Vagina (tissue), 2 donors: ENCODE measurements at places on chromosomes 3 and 15.

DNA sequence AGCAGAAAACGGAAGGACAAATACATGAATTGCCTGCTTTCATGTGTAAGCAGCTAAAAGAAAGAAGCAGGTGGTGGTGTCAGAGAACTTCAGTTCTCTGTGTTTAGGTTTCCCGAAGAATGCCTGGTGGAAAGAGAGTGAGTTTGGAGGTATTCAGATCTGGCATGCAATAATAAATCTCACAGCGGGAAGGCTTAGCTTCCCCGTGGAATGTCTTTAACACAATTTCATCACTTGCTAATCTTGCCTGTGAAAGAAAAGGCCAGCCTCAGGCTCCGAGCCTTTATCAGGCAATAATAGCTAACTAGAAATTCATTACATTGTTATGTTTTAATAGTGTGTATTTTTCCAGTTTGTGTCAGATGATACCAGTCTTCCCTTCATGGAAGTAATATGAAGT is 220.3 kb downstream of the PDZRN3 start:
- no peak overlapping the region for H3K4me3 ChIP-seq
- H3K4me1 ChIP-seq = peaks cover 60% of the 10 kb centered on the region
- no peaks in the 10 kb centered on the region for H3K27me3 ChIP-seq
- peak overlapping the region; percentile 78 for H3K27ac ChIP-seq
- no peaks in the 10 kb centered on the region for H3K36me3 ChIP-seq

DNA sequence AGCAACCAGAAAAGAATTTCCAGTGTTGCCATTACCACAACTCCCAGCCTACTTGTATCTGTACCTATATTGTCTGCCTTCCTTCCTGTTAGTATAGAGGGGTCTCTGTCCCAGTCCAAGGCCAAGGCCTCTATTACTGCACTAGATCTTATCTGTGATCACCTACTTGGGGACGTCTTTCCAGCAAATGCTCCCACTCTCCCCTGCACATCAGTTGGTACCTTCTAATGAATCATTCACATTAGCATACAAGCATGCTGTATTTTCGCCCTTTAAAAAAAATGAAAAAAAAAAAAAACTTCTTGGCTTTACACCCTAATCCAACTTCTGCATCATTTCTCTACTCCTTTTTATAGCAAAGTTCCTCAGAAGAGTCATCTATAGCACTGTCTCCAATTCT is 4.8 kb upstream of the AVEN start:
- no peaks in the 10 kb centered on the region for H3K36me3 ChIP-seq
- H3K27ac ChIP-seq = no peak overlapping the region
- no peaks in the 10 kb centered on the region for H3K27me3 ChIP-seq

- no peaks in the 10 kb centered on the region for H3K36me3 ChIP-seq
- no peak overlapping the region for H3K27ac ChIP-seq
- peaks cover 39% of the 10 kb centered on the region for H3K4me1 ChIP-seq
Observed at GRCh38 chr15:90550919-90551318, 21.2 kb downstream of the CRTC3 start.

GRCh38 chr15:77083381-77084160 is 12.7 kb upstream of the TSPAN3 start:
- DNase-seq = no peak
- H3K4me3 ChIP-seq = peak overlapping the region; percentile 31
- peaks cover 10% of the 10 kb centered on the region for H3K4me1 ChIP-seq
- H3K27ac ChIP-seq = no peak overlapping the region
- H3K27me3 ChIP-seq = no peaks in the 10 kb centered on the region

DNA sequence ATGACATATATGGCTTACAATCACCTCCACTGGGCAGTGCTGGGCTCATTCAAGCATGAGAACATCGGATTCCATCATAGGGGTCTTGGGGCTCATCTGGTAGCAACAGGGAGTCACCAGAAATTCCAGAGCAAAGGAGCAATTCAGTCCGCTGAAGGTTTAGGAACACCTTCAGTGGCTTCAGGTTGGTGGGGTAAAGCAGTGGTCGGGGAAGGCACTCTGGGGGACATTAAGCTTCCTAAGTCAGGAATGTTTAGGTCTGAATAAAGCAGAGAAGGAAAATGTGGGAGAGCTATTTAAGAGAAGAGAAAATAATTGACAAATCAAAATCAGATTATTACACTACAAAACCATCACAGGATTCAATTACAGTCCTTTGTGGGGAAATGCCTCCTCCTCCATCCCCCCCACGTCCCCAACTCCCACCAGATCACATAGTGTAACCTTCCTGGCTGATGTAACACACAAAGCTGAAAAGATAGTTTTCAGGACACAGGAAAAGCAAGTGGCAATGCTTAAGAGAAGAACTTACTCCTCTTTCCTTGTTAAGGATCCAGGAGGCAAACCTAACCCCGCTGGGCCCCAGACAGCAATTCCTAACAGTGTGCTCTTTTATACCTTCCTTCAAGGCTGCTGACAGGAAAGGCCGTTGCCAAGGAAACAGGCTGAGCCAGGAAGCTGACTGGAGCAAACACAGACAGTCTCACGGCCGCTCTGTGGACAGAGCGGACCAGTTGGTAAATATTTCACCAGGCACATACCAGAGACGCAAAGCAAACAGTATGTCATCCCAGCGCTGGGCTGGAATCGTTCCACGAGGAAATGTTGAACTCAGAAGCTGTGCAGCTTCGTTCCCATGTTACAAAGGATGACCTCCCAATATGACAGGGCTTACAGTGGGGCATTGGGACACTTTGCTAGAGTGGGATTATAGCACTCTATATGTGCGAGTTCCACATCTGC is 57.5 kb upstream of the LMCD1 start:
- no peak for DNase-seq
- H3K4me1 ChIP-seq = peaks cover 34% of the 10 kb centered on the region
- H3K4me3 ChIP-seq = peak overlapping the region; percentile 7
- no peaks in the 10 kb centered on the region for H3K36me3 ChIP-seq

DNA sequence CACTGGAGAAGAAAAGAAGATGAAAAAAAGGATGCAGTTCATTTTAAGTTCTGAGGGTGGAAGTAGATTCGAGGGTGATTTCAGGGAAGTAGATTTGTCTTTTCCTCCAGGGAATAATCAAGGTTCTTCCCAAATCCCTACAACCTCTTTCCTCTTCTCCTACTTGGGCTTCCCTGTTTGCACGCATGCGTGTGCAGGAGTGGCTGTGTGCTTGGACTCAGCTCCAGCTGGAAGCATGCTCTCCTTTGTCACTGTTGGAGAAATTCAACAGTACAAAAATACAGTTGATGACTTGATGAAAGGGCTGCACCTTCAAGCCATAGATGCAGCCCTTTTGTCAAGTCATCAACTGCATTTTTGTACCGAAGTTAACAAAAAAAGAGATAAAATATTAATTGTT is 3.8 kb downstream of the OR5K2 start:
- no peak overlapping the region for H3K27ac ChIP-seq
- no peak overlapping the region for H3K4me3 ChIP-seq
- H3K27me3 ChIP-seq = no peaks in the 10 kb centered on the region
- no peaks in the 10 kb centered on the region for H3K36me3 ChIP-seq

DNA sequence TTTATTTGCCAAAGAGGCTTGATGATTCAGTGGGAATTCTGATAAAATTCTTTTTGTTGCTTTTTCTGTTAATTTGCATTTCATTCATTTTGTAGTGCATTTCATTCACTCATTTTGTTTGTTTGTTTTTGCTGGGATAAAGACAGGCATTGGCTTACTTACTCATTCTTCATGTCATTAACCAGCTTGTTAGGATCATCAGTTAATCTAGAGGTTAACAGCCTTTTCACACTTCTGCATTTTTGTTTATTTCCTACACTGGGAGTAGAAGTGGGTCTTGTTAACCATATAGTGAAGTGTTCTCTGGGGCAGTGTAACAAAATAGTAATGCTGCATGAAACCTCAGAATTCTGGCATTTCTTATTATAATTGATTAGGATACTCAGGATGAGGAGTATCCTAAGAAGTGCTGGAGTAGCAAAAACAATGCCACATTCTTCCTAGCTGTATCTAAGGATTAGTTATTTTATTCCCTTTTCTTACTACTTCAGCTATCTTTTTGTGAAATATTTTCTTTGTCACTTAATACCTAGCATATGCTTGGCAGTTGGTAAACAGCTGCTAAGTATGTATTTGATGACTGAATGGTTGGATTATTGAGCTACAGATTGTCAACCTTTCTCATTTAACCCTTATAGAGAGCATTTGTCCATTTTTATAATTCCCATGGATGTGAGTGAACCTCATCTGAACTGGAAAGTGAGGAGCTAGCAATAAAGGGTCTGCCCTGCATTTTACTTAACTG is 135.7 kb upstream of the LRRFIP2 start:
- H3K4me1 ChIP-seq = peaks cover 4% of the 10 kb centered on the region
- H3K36me3 ChIP-seq = no peaks in the 10 kb centered on the region
- no peak overlapping the region for H3K27ac ChIP-seq
- DNase-seq = no peak
- H3K4me3 ChIP-seq = no peak overlapping the region

DNA sequence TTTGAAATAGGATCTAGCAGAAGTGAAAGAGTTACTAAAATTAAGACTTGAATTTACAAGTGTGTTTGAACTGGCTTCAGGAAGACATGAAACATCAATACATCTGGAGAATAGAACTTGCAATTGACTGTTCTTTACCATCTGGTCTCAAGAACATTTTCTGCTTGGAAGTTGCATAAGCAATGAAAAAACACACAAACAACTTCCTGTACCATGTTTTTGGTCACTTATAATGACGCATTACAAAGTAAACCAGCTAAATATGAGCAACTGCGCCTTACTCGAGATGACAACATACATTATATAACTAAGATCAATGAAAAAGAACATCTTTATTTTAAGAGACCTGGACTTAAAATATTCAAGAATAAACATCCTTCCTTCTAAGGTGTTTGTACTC is 112.5 kb downstream of the TIGIT start:
- no peak for DNase-seq
- peak overlapping the region; percentile 21 for H3K27ac ChIP-seq
- H3K36me3 ChIP-seq = no peaks in the 10 kb centered on the region
- H3K4me3 ChIP-seq = no peak overlapping the region
- H3K4me1 ChIP-seq = peaks cover 25% of the 10 kb centered on the region

GRCh38 chr3:12553921-12554391 is 2.9 kb upstream of the MKRN2 start:
- peaks cover 30% of the 10 kb centered on the region for H3K4me1 ChIP-seq
- H3K27ac ChIP-seq = no peak overlapping the region
- peak overlapping the region; percentile 35 for H3K4me3 ChIP-seq
- H3K36me3 ChIP-seq = no peaks in the 10 kb centered on the region
